ENCODE measurements at places on chromosomes 4 and X. TPM values are rescaled to one million over a fixed set of nuclear protein-coding genes. Genes with fewer than 3 reads are reported as not detected.

DNA sequence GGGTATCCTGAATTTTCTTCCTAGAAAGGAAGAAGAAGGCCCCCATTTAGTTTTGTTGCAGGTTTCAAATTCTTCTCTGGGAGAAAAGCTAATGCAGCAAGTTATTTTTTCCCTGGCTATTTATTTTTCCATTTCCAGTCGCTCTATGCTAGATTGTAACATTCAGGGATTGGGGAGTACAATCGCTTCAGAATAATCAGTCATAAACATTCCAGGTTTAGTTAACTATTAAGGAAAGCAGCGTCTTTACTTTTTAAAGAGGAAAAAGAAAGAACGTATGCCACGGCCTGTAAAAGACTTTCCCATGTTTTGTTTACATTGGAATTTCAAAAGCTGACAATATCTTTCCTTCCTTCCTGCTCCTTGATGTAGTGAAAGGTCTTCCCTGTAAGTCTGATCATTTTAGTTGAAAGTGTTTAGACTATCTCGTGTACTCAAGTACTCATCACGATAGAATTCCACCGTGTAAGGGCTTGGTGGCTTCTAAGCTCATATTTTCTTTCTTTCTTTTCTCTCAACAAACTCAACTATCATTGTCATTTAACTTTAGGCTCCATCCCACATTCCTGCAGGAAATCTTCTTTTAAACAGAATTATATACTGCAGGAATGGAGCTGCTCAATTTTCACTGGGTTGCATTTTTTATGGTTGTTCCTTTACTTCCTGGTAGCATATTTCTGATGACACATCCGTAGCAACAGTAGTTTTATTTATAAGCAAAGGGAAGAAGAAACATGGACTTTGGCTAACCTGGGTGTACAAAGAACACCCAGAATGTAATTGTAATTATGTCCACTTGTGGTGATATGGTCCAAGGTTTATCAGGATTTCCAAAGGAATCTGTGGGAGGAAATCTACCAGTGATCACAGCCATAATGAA, 213.1 kb upstream of the FAT1 start:
- H3K4me3 ChIP-seq: no peak overlapping the region
- H3K36me3 ChIP-seq: no peaks in the 10 kb centered on the region
- no peaks in the 10 kb centered on the region for H3K27me3 ChIP-seq

- H3K4me3 ChIP-seq: no peak overlapping the region
- no peaks in the 10 kb centered on the region for H3K4me1 ChIP-seq
- no peak for DNase-seq
- peaks cover 2% of the 10 kb centered on the region for H3K36me3 ChIP-seq
- H3K27me3 ChIP-seq: no peaks in the 10 kb centered on the region
- no peak overlapping the region for H3K27ac ChIP-seq
These were observed 132.8 kb upstream of the S100G start for GRCh38 chrX:16517039-16517605.

DNA sequence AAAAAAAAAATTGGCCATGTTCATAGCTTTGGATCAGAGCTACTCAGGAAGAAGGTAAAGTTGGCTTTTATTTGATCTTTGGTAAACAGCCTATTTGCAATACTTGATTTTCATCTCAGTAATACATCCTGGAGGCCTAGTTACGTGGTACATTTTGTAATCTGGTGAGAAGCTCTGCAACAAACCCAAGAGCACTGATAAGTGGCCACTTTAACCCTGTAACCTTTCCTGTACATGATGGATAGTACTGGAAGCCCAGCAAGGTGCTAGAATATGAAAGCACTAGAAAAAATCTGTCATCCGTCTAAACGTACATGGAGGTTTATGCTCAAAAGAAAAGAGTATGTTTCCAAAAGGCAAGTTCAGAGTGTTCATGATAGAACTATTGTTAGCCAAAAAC, 88.3 kb upstream of the BMP2K start:
- H3K4me3 ChIP-seq: no peak overlapping the region
- H3K27ac ChIP-seq: no peak overlapping the region
- DNase-seq: no peak
- H3K4me1 ChIP-seq: peaks cover 2% of the 10 kb centered on the region
- H3K27me3 ChIP-seq: peaks cover 13% of the 10 kb centered on the region

GRCh38 chr4:175326796-175327195, 408.6 kb downstream of the ADAM29 start:
- H3K4me1 ChIP-seq: no peaks in the 10 kb centered on the region
- H3K27me3 ChIP-seq: no peaks in the 10 kb centered on the region
- no peak overlapping the region for H3K27ac ChIP-seq
- no peaks in the 10 kb centered on the region for H3K36me3 ChIP-seq
- no peak for DNase-seq

The EVC2 gene
- total RNA-seq: 2.2 TPM

DNA sequence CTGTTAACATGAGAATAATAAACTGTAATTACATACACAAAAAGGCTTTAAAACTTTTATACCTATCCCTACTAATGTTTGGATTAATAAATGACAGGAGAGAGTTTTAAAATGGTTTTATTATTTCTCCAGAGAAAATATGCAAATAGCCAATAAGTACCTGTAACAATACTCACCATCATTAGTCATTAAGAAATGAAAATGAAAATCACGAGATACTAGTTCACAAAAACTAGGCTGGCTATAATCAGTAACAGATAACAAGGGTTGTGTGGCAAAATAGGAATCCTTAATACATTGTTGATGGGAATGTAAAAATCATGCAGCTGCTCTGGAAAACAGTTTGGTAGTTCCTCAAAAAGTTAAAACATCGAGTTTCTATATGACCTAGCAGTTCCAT, 25.2 kb upstream of the AP1AR start:
- no peak overlapping the region for H3K4me3 ChIP-seq
- H3K27ac ChIP-seq: no peak overlapping the region
- no peak for DNase-seq
- H3K36me3 ChIP-seq: no peaks in the 10 kb centered on the region

DNA sequence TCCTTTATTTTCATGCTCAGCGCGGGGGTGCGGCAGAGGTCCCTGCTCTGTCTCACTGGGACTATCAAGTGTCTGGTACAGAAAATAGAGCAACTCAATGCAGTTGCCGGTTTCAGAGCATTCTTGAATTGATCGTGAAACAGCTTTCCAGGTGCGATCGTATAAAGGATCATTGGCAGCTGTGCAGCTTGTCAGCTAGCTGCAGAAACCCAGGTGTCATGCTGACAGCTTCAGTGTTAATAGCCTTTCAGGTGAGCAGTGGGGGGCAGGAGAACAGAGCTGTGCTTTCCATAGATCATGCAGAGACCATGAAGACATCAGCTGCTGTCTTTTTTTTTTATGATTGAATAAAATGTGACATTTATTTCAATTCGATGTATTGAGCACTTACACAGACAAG, 583.9 kb downstream of the NLGN4X start:
- H3K27me3 ChIP-seq: no peaks in the 10 kb centered on the region
- H3K4me1 ChIP-seq: no peaks in the 10 kb centered on the region
- no peak overlapping the region for H3K27ac ChIP-seq
- H3K36me3 ChIP-seq: no peaks in the 10 kb centered on the region

The ART3 gene
- total RNA-seq: 0.30 TPM

DNA sequence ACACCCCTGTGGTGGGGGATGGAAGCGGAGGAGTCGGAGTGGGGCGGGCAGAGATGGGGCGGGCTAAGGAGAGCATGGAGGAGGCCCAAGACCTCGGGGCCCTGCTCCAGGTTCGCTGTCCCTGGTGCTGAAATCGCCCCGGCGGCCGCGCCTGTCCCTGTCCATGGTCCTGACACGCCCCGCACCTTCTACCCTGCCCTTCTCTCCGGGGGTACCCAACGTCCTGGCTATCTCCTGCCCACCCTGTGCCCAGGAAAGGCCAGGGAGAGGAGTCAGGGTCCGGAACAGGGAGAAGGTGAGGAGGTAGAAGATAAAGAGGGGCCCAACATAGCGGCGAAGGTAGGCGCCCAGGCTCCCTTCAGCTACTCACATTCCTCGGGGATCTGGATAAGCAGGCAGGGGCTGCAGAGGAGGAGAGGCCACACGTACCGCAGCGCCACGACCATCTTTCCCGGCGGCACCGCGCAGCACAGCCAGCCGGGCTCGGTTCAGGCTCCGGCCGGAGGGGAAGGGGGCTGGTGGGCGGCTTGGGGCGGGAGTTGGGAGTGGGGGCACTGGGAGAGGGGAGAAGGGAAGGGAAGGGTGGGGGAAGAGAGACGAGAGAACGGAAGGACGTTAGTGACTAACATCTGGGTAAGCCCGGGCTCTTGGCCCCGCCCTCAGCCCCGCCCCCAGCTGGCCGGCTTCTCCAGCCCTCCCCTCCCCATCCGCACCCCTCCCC, 10.4 kb downstream of the L1CAM start:
- no peaks in the 10 kb centered on the region for H3K36me3 ChIP-seq
- peak overlapping the region; percentile 10 for H3K4me3 ChIP-seq
- H3K27ac ChIP-seq: no peak overlapping the region

DNA sequence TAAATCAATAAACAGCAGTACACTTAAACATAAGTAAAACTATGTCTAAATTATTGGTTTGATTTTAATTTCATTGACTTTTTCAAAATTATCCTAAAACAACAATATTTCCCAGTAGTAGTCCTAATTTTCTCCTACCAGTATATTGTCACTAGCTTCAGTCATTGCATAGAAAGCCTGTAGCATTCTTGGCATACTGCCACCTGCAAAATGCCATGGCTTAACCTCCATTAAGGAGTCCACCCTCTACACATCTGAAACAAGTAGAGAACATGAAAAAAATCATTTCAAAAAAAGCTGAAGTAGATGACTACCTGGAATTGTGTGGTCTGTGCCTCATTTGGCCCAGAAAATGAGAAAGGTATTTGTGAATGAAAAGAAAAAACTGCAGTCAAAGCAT, 348.5 kb downstream of the INPP4B start:
- peaks cover 5% of the 10 kb centered on the region for H3K36me3 ChIP-seq
- H3K4me1 ChIP-seq: no peaks in the 10 kb centered on the region
- H3K4me3 ChIP-seq: no peak overlapping the region
- no peaks in the 10 kb centered on the region for H3K27me3 ChIP-seq

The GIMD1 gene
- total RNA-seq: not detected

- H3K27me3 ChIP-seq: no peaks in the 10 kb centered on the region
- no peak for DNase-seq
- H3K36me3 ChIP-seq: no peaks in the 10 kb centered on the region
- H3K4me1 ChIP-seq: no peaks in the 10 kb centered on the region
- H3K27ac ChIP-seq: no peak overlapping the region
These were observed 128.7 kb upstream of the MID1 start for GRCh38 chrX:10749113-10749512.

- no peaks in the 10 kb centered on the region for H3K4me1 ChIP-seq
- H3K36me3 ChIP-seq: no peaks in the 10 kb centered on the region
- no peak for DNase-seq
- no peak overlapping the region for H3K4me3 ChIP-seq
- no peak overlapping the region for H3K27ac ChIP-seq
- peaks cover 2% of the 10 kb centered on the region for H3K27me3 ChIP-seq
These were observed 46.0 kb downstream of the MAOA start for GRCh38 chrX:43702079-43702524.

GRCh38 chrX:119784747-119785446, 6.5 kb downstream of the RPL39 start:
- peaks cover 48% of the 10 kb centered on the region for H3K36me3 ChIP-seq
- peak overlapping the region; percentile 45 for H3K27ac ChIP-seq
- DNase-seq: peak; percentile 56
- H3K4me3 ChIP-seq: no peak overlapping the region

GRCh38 chrX:37684426-37684825, 1.2 kb upstream of the XK start:
- no peak overlapping the region for H3K27ac ChIP-seq
- H3K4me3 ChIP-seq: no peak overlapping the region
- no peaks in the 10 kb centered on the region for H3K36me3 ChIP-seq
- peaks cover 3% of the 10 kb centered on the region for H3K4me1 ChIP-seq
- no peak for DNase-seq

GRCh38 chr4:21013501-21013900, 313.2 kb downstream of the PACRGL start:
- H3K4me1 ChIP-seq: no peaks in the 10 kb centered on the region
- H3K27ac ChIP-seq: no peak overlapping the region
- DNase-seq: no peak
- no peaks in the 10 kb centered on the region for H3K27me3 ChIP-seq
- no peaks in the 10 kb centered on the region for H3K36me3 ChIP-seq

The NSG1 gene
- total RNA-seq: 7.7 TPM

The FGFR3 gene
- total RNA-seq: 0.45 TPM

- no peaks in the 10 kb centered on the region for H3K27me3 ChIP-seq
- no peak overlapping the region for H3K4me3 ChIP-seq
- no peak for DNase-seq
- H3K4me1 ChIP-seq: no peaks in the 10 kb centered on the region
- H3K27ac ChIP-seq: no peak overlapping the region
These were observed 160.9 kb downstream of the SH2D1A start for GRCh38 chrX:124507246-124507645.

The USP38 gene
- 25.9 TPM for total RNA-seq

DNA sequence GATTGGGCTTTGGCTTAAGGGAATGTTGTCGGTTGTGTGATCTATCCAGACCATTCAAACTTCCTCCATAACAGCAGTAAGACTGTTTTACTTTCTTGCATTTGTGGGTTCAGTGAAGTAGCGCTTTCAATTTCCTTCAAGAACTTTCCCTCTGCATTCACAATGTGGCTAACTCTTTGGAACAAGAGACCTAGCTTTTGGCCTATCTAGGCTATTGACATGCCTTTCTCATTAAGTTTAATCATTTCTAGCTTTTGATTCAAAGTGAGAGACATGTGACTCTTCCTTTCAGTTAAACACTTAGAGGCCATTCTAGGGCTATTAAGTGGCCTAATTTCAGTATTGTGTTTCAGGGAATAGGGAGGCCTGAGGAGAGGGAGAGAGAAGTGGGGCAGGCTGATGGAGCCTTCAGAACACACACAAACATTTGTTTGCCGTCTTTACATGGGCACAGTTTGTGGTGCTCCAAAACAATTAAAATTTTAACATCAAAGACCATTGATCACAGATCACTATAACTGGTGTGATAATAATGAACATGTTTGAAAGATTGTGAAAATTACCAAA, 34.1 kb downstream of the ADH5 start:
- no peak for DNase-seq
- H3K4me3 ChIP-seq: no peak overlapping the region
- H3K27me3 ChIP-seq: no peaks in the 10 kb centered on the region
- peaks cover 41% of the 10 kb centered on the region for H3K36me3 ChIP-seq
- H3K4me1 ChIP-seq: peaks cover 43% of the 10 kb centered on the region

- H3K27me3 ChIP-seq: peaks cover 16% of the 10 kb centered on the region
- peaks cover 24% of the 10 kb centered on the region for H3K4me1 ChIP-seq
- no peak for DNase-seq
These were observed 29.0 kb downstream of the COQ2 start for GRCh38 chr4:83255584-83255983.

GRCh38 chr4:7677799-7678301, 243.1 kb upstream of the PSAPL1 start:
- no peaks in the 10 kb centered on the region for H3K36me3 ChIP-seq
- DNase-seq: no peak
- no peak overlapping the region for H3K4me3 ChIP-seq
- no peaks in the 10 kb centered on the region for H3K4me1 ChIP-seq
- peaks cover 5% of the 10 kb centered on the region for H3K27me3 ChIP-seq

The SOX3 gene
- not detected for total RNA-seq

GRCh38 chr4:704971-705277, 708 bp upstream of the PCGF3 start:
- DNase-seq: no peak
- H3K27ac ChIP-seq: no peak overlapping the region
- peaks cover 13% of the 10 kb centered on the region for H3K36me3 ChIP-seq
- peak overlapping the region; percentile 76 for H3K4me3 ChIP-seq
- peaks cover 22% of the 10 kb centered on the region for H3K4me1 ChIP-seq
- H3K27me3 ChIP-seq: no peaks in the 10 kb centered on the region

GRCh38 chr4:19300213-19300612, 951.5 kb upstream of the SLIT2 start:
- no peaks in the 10 kb centered on the region for H3K27me3 ChIP-seq
- H3K4me1 ChIP-seq: no peaks in the 10 kb centered on the region
- H3K36me3 ChIP-seq: no peaks in the 10 kb centered on the region
- DNase-seq: no peak
- H3K27ac ChIP-seq: no peak overlapping the region
- H3K4me3 ChIP-seq: no peak overlapping the region
